Right lobe of liver (tissue), 6 donors: ENCODE measurements at places on chromosomes 11 and 22. TPM values are rescaled to one million over a fixed set of nuclear protein-coding genes. Genes with fewer than 3 reads are reported as not detected.

GRCh38 chr11:12552692-12553091, 121.5 kb upstream of the TEAD1 start:
- no peaks in the 10 kb centered on the region for H3K4me1 ChIP-seq
- no peaks in the 10 kb centered on the region for H3K27me3 ChIP-seq
- no peak for DNase-seq
- no peaks in the 10 kb centered on the region for H3K36me3 ChIP-seq
- no peak overlapping the region for H3K27ac ChIP-seq

DNA sequence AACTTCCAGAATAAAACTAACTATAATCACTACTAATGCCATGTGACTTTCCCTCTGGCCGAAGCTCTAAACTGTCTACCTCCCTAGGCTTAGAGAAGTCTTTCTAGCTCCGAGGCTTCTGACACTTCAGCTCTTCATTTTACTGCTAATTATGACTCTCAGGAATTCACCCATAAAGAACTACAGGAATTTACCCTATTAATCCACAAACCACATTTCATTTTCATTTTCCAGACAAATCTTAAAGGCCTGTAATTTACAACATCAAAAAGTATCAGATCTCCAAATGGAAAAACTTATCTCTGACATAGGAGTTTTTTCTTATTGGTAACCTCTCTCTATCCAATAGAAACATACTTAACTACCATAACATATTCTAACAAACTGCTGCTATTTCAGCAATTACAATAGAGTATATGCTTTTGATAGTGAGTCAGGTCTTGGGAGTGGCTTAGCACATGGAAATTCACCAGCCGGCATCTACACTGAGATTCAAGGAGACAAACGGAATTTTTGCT, 33.4 kb downstream of the MRTFA start:
- no peak overlapping the region for H3K4me3 ChIP-seq
- H3K27ac ChIP-seq: no peak overlapping the region
- DNase-seq: no peak
- H3K36me3 ChIP-seq: no peaks in the 10 kb centered on the region
- no peaks in the 10 kb centered on the region for H3K4me1 ChIP-seq
- no peaks in the 10 kb centered on the region for H3K27me3 ChIP-seq

TSGA10IP gene
- total RNA-seq: not detected

SCN3B gene
- 0.09 TPM for total RNA-seq

BAD gene
- total RNA-seq: 47.1 TPM

DDI1 gene
- not detected for total RNA-seq

DNA sequence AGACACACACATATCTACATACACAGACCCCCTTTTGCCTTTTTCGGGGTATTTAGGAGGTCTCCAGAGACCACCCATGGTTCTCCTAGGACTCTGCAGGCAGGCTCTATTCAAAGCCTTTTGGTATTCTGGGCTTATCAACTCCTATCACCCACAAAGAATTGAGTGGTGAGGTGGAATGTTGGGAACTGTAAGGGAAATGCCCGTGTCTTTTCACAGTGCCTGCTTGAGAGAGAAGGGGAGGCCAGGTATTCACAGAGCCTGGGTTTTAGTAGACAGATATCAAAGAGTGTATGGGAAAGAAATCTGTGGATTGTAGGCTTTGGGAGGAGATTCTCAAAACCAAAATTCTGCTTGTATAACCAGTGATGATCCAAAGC, 44.0 kb upstream of the CSNK2A3 start:
- H3K27me3 ChIP-seq: no peaks in the 10 kb centered on the region
- H3K36me3 ChIP-seq: no peaks in the 10 kb centered on the region
- no peak for DNase-seq
- H3K4me1 ChIP-seq: no peaks in the 10 kb centered on the region

DNA sequence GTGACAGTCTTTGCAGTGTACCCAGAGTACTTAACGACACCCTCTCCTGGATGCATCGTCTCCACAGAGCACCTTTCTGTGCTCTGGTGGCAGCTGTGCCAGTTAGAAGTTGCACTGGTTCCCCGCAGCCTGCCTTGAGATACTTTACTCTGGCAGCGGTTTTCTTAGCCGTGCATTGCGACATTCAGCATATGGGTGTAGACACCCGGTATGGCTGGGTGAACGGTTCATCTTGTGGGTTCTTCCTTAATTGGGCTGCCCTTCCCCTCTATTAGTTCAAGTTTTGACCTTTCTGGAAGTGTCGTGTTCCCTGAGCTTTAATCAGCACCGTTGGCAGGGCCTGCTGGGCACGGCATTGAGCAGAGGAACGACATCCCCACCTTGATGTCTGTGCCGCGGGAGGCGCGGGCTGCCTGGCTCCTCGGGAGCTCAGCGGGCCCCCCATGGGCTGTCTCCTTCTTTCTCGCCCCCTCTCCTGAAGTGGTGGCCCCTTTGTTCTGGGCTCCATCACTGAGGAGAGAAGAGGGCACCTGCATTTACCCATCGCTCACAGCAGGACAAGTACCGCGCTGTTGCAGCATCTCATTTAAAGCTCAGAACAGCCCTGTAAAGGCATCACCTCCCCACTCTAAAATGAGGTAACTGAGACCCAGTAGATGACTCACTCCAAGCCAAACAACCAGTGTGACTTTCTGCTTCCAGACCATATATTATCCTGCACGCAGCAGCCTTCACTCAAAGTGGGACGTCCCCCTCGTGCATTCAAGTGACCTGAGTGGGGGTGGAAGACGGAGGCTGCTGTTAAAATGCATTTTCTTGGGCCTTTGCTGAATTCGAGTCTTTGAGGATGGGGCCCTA, 13.3 kb downstream of the FAM83F start:
- no peaks in the 10 kb centered on the region for H3K4me1 ChIP-seq
- H3K27ac ChIP-seq: no peak overlapping the region
- H3K27me3 ChIP-seq: no peaks in the 10 kb centered on the region
- no peak overlapping the region for H3K4me3 ChIP-seq
- DNase-seq: no peak

GRCh38 chr11:71843858-71844257, 10.9 kb downstream of the DEFB108B start:
- H3K4me1 ChIP-seq: no peaks in the 10 kb centered on the region
- H3K36me3 ChIP-seq: no peaks in the 10 kb centered on the region
- no peak overlapping the region for H3K4me3 ChIP-seq
- no peak for DNase-seq
- H3K27ac ChIP-seq: no peak overlapping the region

INS gene
- total RNA-seq: not detected

BACE1 gene
- 20.6 TPM for total RNA-seq

DNA sequence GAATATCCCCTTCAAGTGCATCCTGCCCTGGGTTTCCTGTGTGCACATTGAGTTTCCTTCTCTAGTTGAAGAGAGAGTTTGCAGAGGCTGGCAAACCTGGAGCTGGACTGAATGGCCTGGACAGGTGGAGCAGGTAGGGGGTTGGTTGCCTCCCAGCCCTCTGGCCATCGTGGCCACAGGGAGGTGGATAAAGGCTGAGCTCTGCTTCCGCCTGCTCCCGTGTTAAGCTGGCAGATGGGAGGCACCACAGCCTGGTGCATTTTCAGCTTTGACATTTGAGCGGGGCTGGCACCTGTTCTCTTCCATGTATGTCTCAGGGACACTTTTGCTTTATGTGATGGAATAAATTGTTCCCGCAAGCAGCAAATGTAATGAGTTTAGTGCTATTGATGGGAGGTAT, 11.1 kb downstream of the MICAL2 start:
- no peaks in the 10 kb centered on the region for H3K4me1 ChIP-seq
- no peaks in the 10 kb centered on the region for H3K36me3 ChIP-seq
- no peak overlapping the region for H3K27ac ChIP-seq

GRCh38 chr11:122074022-122074421, 42.0 kb downstream of the BLID start:
- no peaks in the 10 kb centered on the region for H3K36me3 ChIP-seq
- DNase-seq: no peak
- H3K27me3 ChIP-seq: no peaks in the 10 kb centered on the region
- no peak overlapping the region for H3K27ac ChIP-seq
- H3K4me1 ChIP-seq: no peaks in the 10 kb centered on the region
